ENCODE measurements at places on chromosomes 3 and 15.

GRCh38 chr3:153448151-153448829, 286.3 kb downstream of the RAP2B start:
- DNase-seq, result no peak

DNA sequence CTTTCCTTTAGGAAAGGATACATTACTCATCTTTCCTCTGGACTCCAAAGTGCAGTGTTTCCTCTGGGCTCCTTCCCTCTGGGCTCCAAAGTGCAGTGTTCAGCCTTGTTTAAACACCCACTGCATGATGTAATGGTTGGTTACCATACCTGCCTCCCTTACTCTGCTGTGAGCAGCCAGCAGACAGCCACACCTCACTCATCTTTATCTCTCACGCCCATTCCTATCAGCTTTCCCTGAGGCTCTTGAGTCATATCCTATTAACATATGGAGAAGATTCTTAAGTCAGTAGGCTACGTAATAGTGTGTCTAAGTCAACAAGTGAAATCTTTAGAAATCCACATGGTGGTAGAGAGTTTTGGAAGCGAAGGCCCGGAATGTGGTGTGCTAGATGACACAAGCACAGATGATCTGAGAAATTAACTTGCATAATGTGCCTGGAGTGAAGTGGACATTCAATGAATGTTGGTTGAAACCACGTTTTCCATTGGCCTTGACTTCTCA, 97.2 kb upstream of the CTNNB1 start:
- no peak for DNase-seq

DNA sequence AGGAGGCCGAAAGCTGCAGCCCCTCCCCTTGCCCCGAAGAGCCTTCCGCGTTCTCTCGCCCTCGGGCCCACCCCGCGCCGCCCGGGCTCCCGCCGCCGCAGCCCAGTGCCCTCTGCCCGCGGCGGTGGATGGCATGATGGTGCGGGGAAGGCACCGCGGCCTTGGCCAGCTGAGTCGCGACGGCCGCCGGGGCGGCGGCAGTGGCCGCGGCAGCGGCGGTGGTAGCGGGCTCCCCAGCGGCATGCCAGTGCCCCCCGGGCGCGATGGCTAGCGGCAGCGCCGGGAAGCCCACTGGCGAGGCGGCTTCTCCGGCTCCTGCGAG, 1.2 kb downstream of the TLNRD1 start:
- no peak for DNase-seq

- DNase-seq, result no peak
Measured at GRCh38 chr15:70264738-70265465, 167.2 kb upstream of the TLE3 start.

DNA sequence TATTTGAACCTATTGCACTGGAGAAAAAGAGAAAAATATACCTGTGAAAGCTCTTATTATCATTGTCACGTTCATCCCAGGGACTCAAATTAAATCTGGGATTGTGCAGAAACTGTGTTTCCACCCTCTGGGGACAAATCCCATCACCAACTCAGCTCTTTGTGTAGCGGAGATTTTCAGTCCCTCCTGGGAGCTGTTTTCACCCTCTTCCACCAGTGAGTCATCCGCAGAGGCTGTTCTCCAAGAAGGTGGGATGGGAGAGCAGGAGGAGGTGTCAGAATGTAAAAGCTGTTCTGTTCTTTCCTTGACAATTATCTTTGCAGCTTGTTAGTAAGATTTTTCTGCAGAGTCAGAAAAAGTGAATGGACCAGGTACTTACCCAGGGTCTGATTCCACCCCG, 28.0 kb downstream of the SV2B start:
- no peak for DNase-seq

DNA sequence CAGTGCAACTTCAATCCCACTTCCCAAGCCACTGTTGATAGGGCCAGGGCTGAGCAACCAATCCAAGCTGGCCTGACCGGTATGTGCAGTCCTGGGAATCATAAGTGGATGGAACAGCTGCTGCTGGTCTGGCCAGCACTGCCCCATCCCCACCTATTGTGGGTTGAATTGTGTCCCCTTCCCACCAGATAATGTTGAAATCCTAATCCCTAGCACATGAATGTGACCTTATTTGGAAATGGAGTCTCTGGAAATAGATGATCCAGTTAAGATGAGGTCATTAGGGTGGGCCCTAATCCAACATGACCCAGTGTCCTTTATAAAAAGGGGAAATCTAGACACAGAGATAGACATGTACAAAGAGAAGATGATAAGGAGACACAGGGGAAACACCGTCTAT, 13.7 kb upstream of the PDIA5 start:
- no peak for DNase-seq

DNA sequence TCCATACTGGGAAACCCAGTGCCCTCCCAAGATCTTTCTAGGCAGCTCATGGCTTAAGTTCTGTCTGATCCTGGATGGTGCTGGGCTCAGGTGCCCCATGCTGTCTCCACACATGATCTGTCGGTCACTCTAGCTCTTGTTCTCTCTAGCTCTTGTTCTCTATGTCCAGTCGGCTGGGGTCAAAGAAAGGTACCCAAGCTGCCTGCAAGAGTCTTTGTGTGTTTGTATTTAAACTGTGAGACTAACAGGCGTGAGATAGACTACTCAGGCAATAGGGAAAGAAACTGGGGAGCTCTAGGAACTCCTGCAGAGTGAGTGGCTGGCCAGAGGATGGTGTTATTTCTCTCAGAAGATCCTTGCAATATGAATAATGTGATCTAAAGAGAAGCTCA, 40.2 kb downstream of the GPR156 start:
- DNase-seq, result no peak

DNA sequence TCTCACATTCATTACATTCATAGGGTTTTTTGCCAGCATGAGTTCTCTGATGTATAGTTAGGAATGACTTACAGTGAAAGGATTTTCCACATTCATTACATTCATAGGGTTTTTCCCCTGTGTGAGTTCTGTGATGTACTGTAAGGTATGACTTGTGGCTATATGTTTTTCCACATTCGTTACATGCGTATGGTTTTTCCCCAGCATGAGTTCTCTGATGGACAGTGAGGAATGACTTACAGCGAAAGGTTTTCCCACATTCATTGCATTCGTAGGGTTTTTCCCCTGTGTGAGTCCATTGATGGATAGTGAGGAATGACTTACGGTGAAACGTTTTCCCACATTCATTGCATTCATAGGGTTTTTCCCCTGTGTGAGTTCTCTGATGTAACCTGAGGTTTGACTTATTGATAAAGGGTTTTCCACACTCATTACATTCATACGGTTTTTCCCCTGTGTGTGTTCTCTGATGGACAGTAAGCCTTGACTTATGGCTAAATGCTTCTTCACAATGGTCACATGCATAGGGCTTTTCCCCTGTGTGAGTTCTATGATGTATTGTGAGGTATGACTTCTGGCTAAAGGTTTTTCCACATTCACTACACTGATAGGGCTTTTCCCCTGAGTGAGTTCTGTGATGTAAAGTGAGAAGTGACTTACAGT, 47.4 kb downstream of the ZNF717 start:
- no peak for DNase-seq

- DNase-seq, result peak; percentile 79
Measured at GRCh38 chr3:118817748-118818165, 216.9 kb downstream of the IGSF11 start.

DNA sequence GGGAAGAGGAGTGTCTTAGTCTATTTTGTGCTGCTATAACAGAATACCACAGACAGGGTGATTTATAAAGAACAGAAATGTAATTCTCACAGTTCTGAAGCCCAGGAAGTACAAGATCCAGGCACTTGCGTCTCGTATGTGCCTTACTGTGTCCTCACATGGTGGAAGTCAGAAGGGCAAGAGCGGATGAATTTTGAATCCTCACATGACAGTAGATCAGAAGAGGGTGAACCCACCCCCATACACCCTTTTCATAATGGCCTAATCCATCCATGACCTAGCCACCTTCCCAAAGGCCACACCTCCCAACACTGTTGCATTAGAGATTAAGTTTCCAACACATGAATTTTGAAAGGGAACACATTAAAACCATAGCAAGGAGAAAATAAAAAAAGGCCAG, 18.7 kb upstream of the ANXA2 start:
- DNase-seq, result no peak

DNA sequence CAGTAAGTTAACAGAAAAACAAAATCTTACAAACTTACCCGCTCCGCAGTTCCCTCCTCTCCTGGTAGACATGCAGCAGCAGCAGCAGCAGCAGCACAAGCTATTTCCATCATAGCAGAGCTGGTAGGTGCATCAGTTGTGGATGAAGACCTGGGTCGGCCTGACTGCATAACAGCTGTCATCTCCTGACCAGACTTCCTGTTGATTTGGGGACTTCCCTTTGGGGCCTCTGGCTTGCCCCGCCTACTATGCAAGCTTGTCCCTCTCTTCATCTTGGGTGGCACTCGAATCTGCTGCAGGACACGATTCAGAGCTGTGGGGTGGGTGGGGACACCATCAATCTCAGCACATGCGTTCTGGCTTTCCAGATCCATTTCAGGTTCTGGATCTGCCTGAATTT, 65.7 kb downstream of the TMCC1 start:
- DNase-seq, result no peak

DNA sequence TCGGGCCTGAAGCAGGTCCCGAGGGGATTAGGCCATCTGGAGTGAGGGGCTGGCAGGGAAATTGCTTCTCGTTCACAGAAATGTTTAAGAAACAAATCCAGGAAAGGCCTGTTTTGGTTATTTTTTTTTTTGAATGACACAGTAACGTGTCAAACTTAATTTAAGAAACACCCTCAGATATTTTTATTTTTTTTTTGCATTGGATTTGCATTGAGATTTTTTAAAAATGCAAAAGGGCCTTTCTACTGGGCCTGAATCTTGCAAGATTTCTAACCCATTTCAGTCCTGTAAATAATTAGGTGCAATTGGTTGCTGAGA, 25.0 kb upstream of the KLF13 start:
- peak; percentile 12 for DNase-seq

- DNase-seq, result no peak
Measured at GRCh38 chr15:39180030-39180429, 400.8 kb upstream of the THBS1 start.

GRCh38 chr3:194201953-194202666, 66.2 kb downstream of the HES1 start:
- no peak for DNase-seq

DNA sequence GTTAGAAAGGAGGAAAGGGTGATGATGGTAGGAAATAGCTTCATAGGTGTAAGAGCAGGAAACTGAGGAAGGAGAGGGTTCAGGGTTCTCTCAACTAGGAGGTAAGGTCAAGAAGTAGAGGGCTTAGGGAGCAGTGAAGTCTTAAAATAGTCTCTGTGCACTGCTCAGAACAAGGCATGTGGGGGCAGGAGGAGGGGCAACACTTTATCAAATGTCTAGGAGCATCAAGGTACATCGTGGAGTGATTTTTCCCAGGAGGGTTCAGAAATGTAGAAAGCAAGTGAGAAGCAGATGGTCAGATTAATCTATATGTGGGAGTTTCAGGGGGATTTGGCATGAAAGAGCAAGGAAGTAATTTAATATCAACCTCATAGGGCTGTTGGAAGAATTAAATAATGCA, 58.8 kb downstream of the TNIK start:
- no peak for DNase-seq

GRCh38 chr15:69346112-69346511, 47.4 kb downstream of the PAQR5 start:
- no peak for DNase-seq

DNA sequence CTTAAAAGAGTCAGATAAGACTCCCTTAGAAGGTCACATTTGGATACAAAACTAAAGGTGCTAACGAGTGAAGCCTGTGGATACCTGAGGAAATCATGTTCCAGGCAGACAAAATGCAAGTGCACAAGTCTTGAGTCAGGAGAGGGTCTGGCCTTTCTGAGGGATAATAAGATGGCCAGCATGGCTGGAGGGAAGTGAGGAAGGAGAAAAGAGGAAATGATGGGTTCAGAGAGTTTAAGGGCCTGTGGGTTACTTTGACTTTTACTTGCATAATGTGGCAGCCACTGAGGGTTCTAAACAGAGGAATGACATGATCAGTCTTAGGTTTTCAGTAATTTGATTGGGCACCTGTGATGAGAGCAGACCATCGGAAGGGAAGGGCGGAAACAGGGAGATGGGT, 3.5 kb upstream of the ROPN1B start:
- DNase-seq, result no peak

- DNase-seq, result no peak
Measured at GRCh38 chr3:187929112-187929816, 184.0 kb upstream of the BCL6 start.

- DNase-seq, result no peak
Measured at GRCh38 chr3:156551746-156552145, 3.2 kb downstream of the SSR3 start.

GRCh38 chr3:77815467-77815866, 775.6 kb downstream of the ROBO2 start:
- no peak for DNase-seq

DNA sequence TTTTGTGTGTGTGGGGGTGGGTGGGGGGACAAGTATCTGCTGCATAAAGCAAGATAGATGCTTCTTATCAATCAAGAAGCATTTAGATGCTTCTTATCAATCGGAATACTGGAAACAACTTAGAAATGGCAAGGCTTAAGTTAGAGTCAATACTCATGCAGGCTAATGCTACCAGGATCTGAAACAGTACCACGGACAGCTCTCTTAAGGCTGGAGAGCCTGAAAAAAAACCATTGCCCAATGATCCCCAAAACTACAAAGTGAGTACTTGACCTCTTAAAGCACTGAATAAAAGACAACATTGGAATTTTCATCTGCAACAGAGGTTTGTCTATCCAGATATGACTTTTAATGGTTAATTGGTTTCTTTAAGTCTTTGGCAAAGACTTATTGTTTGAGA, 262.3 kb downstream of the GAP43 start:
- no peak for DNase-seq

- no peak for DNase-seq
Measured at GRCh38 chr15:52180196-52180835, 10.9 kb downstream of the GNB5 start.

GRCh38 chr3:71753701-71754609, at the start of gene GPR27:
TSS of gene GPR27 (plus strand) at chr3:71753855. CDS start at chr3:71754050, 195 bp downstream.
- peak; percentile 34 for DNase-seq

- no peak for DNase-seq
Measured at GRCh38 chr3:90031121-90031520, 923.7 kb downstream of the EPHA3 start.

DNA sequence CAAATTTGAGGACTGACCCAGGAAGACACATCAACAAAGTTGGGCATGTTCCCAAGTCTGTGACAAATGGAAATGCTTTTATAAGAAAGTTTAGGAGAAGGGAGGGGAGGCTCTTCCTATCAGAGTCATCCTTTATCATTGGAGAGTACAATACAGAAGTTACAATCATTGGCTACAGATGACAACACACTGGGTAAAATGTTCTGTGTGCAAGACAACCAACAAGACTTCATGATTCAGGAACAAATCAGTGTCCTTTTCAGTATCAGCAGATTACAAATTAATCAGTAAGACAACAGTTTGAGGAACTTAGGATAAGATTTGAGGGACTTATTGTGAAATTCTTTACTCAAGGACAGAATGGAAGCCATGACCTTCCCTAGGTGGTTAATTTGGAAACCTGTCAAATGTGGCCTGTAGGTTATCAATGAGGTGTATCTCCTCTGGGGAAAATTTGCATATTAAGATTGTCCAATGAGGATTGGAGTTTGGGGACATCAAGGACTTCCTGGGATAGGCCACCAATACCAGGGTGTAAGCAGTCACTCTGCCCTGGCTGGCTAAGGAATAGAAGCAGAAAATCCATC, 274.4 kb upstream of the RORA start:
- no peak for DNase-seq
